ENCODE measurements at places on chromosomes 1 and 21. TPM values are rescaled to one million over a fixed set of nuclear protein-coding genes. Genes with fewer than 3 reads are reported as not detected.

The FCMR gene
- total RNA-seq: not detected

The NBPF12 gene
- total RNA-seq: 3.6 TPM

DNA sequence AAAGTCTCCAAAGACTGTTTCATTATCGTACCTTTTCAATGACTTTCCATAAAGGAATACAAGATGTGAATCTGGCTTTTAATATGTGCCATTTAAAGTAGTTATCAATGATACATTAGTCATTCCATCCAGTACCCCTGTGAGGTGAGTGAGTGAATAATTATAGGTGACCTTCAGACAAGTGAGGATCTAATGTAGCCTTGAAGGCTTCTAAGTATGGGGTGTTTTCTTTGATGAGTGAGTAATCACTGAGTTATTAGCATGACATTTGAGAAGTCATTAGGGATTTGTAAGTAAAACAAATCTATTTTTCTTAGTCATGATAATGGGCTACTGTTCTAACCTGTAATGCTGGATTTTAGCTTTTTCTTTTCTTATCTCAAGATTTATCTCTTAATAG lies 831.4 kb downstream of the ADGRL2 start:
- peak; percentile 4 for DNase-seq

- no peak for DNase-seq
Measured at GRCh38 chr21:14285147-14285761, 69.3 kb downstream of the RBM11 start.

DNA sequence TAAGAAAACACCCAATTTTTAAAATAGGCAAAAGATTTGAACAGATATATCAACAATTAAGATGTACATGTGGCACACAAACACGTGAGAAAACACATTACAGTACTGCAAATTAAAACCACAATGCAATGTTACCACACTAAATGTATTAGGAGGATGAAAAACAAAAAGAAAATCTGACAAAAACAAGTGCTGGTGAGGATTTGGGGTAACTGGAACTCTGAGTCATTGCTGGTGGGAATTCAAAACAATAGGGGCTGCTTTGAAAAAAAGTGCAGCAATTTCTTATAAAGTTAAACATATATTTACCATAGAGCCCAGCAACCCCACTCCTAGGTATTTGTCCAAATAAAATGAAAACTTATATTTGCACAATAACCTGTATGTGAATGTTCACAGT lies 614.1 kb downstream of the SMYD3 start:
- DNase-seq: no peak

GRCh38 chr1:228094432-228095016 lies 8.6 kb downstream of the C1orf35 start:
- DNase-seq: no peak

The FCRL5 gene
- not detected for total RNA-seq

The OR2T35 gene
- total RNA-seq: not detected

DNA sequence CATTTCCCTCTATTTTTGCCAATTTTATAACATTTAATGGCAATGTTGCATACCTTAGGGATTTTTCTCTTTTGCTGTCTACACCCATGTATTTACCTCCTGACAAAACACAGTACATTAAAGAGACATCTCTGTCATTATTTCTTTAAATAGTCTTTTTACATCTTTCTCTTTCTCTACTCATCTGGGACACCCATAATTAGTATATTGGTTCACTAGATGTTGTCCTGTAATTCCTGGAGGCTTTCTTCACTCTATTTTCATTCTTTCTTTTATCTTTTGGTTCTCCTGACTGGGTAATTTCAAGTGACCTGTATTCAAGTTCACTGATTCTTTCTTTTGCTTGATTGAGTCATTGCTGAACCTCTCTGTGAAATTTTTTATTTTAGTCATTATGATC lies 74.3 kb downstream of the FCRL5 start:
- no peak for DNase-seq

- DNase-seq: no peak
Measured at GRCh38 chr1:185969524-185969991, 235.4 kb downstream of the HMCN1 start.

GRCh38 chr1:154964359-154964758 lies 2.8 kb upstream of the PYGO2 start:
- no peak for DNase-seq

GRCh38 chr1:77972080-77972479 lies 6.8 kb downstream of the FUBP1 start:
- DNase-seq: no peak

The HTR1D gene
- total RNA-seq: not detected

The PDC gene
- total RNA-seq: not detected

Data from LHCN-M2 (cell line).